ENCODE measurements at places on chromosomes 16 and 17.

DNA sequence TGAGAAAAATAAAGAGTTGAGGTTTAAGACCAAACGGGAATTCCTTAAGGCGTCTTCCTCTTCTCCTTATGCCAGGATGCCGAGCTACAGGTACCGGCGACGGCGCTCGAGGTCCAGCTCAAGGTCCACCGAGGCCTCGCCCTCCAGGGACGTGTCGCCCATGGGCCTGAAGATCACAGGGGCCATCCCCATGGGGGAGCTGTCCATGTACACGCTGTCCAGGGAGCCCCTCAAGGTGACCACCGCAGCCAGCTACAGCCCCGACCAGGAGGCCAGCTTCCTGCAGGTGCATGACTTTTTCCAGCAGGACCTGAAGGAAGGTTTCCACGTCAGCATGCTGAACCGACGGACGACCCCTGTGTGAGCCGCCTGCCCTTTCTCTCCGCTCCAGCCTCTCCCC, 13.7 kb upstream of the CACNG1 start:
- no peak for DNase-seq

GRCh38 chr17:74049167-74049966, 154.1 kb upstream of the RPL38 start:
- no peak for DNase-seq

- DNase-seq = no peak
These were observed 167.3 kb upstream of the GSE1 start for GRCh38 chr16:85445779-85446222.

DNA sequence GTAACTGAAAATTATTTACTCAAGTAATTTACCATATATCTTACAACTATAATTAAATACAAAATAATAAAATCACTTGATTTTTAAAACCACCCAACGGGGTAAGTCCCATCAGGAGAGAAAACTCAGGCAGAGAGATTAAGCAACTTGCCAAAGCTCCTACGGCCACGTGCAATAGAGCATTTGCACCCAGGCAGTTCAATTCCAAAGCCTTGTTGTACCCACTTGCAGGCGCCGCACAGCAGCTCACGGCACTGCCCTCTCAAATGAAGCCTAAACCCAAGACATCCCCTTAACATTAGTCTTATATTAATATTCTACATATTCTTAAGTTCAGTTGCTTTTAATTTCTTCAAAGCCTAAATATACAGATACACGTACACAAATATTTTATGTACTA, 75.7 kb downstream of the SPAG9 start:
- no peak for DNase-seq

- DNase-seq = no peak
These were observed 10.5 kb downstream of the MXRA7 start for GRCh38 chr17:76700270-76700616.

DNA sequence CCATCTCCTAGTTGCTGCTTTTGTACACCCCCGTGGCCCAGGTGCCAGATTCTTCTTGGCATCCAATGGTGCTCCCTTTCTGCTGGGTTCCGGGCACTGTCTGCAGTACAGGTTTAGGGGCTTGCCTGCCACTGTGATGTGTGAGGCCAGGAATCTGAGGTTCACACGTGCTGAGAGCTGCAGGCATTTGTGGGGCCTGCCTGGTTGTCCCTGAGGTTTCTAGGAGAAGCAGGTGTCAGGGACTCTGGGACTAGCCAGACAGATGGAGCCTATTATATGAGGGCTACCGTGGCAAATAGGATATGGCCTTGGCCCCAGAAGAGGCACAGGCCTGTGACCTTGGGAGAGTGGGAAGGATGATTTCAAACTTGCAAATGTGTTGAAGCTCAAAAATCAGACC, 29.3 kb downstream of the NDEL1 start:
- no peak for DNase-seq

GRCh38 chr16:14225457-14225856, 154.3 kb downstream of the MRTFB start:
- no peak for DNase-seq

DNA sequence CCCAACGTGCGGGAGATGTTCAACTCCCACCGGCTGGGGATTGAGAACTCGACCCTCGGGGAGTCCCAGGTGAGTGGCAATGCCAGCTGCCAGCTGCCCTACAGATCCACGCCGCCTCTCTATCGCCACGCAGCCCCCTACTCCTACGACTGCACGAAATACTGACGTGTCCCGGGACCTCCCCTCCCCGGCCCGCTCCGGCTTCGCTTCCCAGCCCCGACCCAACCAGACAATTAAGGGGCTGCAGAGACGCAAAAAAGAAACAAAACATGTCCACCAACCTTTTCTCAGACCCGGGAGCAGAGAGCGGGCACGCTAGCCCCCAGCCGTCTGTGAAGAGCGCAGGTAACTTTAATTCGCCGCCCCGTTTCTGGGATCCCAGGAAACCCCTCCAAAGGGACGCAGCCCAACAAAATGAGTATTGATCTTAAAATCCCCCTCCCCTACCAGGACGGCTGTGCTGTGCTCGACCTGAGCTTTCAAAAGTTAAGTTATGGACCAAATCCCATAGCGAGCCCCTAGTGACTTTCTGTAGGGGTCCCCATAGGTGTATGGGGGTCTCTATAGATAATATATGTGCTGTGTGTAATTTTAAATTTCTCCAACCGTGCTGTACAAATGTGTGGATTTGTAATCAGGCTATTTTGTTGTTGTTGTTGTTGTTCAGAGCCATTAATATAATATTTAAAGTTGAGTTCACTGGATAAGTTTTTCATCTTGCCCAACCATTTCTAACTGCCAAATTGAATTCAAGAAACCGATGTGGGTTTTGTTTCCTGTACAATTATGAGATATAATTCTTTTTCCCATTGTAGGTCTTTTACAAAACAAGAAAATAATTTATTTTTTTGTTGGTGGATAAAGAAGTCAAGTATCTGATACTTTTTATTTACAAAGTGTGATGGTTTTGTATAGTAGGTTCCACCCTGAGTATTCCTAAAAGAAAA, 2.3 kb downstream of the FOXC2 start:
- no peak for DNase-seq

GRCh38 chr17:67502151-67502550, 125.1 kb downstream of the PITPNC1 start:
- no peak for DNase-seq

GRCh38 chr17:57186226-57187019, 69.9 kb upstream of the MSI2 start:
- no peak for DNase-seq

DNA sequence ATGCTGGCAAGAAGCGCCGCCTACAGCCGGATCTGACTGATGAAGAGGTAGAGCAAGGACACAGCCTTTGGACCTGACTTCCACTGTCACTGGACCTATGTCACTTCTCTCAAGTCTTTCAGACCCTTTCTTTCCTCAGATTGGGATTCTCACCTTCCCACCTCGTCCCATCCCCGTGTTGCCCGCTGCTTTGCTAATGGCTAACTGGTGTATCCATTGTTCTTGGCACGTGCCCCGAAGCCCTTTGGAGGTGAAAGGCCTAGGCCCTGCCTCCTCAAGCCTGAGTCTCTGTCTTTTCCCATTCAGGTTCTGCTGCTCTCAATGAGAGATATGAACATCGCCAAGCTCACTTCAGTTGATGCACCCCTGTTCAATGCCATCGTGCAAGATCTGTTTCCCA, 53.3 kb upstream of the KDM6B start:
- DNase-seq = no peak

DNA sequence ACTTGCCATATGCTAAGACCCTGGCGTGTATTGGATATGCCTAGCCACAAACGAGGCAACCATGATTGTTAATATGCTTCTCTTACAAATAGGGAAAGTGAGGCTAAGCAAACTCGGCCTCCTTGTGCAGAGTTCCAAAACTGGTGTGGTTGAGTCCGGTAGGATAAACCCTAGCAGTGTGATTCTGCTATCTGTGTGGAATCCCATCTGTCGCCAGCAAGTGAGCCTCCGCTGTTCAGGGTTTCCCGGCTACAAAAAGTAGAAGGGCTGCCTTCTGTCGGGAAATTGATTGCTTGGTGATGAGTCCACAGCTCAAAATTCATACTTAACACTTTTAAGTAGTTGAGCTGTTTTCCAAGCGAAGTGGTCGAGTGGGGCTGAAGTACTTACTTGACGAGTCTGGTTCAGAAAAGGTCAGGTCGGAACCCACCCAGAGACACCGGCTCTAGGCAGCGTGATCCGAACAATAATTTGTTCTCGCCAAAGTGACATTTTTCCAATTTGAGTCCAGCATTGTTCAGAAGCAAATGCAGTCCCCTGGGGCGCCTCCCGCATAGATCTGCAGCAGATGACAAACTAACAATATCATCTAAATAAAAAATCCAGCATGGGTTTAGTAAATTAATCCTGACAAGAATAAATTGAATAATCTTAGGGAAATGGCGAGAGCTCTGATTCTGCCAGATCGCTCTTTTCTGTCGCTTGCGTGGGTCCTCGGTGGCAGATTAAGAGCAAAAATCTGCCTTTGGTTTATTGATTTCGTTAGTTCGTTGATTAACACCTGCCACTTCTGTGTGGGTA, 686.7 kb upstream of the RBFOX1 start:
- no peak for DNase-seq

DNA sequence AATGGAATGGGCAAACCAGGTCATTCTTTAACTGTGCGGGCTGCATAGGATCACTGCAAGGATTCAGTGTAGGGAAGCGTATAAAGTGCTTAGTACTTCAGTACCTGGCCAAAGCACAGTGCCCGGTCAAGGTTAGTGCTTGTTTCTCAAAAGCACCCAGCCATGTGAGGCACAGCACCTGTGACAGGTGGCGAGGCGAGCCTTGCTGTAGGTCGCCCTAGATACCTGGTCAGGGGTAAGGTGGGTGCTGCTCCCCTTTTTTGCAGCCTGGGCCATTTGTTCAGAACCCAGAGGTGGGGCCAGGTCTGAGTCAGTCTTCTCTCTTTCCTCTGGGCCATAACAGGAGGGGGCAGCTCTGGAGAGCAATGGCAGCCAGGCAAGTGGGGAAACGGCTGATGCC, 172.0 kb downstream of the IRF8 start:
- DNase-seq = no peak
